ENCODE measurements at places on chromosomes 16 and 17. TPM values are rescaled to one million over a fixed set of nuclear protein-coding genes. Genes with fewer than 3 reads are reported as not detected.

DNA sequence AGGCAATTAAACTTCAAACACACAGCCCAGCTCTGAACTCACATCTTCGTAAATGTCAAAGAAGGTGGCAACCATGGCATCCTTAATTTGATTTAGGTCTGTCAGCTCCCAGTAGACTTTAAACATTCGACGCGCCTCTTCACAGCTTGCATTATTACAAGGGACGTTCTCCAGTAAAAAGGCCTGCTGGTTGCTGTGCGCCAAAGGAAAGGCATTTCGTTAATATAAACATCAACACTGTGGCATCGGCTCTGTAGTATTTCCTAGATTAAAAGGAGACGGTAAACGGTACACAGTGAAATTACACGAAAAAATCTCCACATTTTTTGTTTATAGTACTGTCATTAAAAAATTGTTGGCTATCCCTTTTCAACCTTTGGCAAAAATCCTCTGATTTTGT lies 116.8 kb upstream of the NETO2 start:
- DNase-seq = no peak

DNA sequence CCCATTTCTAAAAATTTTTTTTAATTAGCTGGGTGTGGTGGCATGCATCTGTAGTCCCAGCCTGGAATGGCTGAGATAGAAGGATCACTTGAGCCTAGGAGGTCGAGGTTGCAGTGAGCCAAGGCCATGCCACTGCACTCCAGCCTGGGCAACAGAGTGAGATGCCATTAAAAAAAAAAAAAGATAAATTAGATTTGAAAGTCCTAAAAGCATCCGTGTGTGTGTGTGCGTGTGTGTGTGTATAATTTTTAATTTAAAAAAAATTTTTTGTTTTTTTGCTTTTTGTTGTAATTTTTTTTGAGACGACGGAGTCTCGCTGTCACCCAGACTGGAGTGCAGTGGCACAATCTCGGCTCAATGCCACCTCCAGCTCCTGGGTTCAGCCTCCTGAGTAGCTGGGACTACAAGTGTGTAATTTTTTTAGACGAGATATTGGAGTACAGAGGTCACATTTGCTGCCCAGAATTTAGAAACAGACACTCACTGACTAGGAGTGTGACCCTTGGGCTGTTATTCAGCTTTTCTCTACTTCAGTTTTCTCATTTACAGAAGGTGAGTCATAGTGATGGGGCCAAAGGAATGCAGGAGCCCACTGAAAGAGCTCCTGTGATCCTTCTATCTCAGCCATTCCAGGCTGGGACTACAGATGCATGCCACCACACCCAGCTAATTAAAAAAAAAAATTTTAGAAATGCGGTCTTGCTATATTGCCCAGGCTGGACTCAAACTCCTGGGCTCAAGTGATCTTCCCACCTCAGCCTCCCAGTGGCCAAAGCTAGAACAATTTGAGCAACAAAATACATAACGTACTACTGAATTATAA lies 25.5 kb upstream of the TBX4 start:
- no peak for DNase-seq

- DNase-seq = no peak
Observed at GRCh38 chr17:45426561-45426960, 6.1 kb downstream of the ARHGAP27 start.

DNA sequence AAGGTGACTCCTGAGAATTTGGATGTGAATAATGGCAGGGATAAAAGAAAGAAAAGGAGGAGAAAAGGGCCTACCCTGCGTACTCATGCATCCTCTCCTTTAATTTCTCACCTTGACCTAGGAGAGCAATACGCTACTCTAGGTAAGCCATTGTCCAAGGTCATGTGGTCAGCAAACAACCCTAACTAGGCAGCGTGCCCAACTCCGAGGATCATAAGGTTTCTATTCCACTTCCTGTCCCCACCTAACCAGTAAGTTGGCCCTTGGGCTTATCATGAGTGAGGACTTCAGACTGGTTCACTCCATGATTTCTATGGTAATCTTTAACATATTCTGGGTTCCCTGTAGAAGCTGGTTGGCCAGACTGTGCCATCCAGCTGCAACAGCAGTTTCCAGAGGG lies 315.1 kb upstream of the CCL2 start:
- DNase-seq = no peak

DNA sequence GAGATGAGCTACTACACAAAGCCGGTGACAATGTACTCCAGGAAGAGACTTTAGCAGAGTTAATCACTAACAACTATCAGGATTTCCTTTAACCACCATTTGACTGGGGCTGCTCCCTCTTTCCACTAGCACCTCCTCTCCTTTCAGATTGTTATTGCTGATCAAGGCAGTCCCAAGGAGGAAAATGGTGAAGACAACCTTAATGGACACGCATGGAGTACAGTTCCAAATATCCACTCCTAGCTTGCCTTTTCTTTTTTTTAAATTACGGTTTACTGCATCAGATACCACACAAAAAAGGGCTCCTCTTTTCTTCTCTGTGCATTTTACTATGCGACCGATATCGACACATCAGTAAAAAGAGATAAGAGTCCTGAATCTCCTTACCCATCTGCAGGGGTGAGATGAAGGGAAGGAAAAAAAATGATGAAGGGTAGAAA lies 30.9 kb downstream of the FAM222B start:
- DNase-seq = no peak

TMIGD1 gene
- total RNA-seq = not detected

DNA sequence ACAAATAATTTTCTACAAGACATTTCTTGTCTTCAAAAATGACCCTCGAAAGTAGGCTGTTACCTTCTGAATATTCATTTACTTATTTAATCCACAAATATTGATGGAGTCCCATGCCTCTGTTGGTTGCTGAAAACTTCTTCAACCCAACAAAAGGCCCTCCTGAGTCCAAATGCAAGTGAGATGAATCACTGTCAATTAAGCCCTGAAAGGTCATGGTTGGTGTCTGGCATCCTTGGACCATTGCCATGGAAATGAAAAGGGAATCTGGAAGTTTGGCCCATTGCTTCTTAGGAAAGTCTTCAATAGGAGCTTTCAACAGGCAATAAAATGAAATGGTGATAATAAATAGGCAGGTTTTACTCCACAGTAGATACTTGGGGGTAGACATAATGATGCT lies 364.7 kb upstream of the DYNLRB2 start:
- no peak for DNase-seq

DNA sequence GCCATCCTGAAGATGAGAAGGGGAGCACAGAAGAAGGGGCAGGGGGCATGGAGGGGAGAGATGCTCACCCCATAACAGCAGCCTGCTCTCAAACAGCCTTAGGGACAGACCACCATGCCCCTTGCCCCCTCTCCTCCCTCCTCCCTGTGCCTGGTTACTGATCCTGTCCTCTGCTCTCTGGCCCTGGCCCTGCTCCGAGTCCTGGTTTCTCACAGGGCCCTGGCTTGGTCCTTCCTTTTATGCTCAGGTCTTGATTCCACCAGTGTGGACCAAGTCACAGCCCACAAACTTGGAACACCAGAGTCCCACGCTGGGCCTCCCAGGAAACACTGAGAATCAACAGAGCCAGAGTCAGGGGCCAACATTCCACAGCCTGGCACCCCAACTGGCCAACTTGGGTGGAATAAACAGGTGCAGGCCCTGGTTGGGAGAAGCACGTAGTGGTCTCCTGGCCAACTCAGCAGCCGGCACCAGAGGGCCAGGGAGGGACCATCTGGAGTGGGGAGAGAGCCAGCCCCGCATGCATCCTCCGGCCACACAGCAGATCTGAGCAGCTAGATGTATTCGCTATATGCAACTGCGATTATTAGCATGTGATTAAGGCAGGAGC lies 44.9 kb upstream of the CDC42EP4 start:
- DNase-seq = no peak

- no peak for DNase-seq
Observed at GRCh38 chr16:997440-998051, 16.0 kb downstream of the SOX8 start.

- no peak for DNase-seq
Observed at GRCh38 chr16:78768226-78768625, 668.8 kb downstream of the WWOX start.

DNA sequence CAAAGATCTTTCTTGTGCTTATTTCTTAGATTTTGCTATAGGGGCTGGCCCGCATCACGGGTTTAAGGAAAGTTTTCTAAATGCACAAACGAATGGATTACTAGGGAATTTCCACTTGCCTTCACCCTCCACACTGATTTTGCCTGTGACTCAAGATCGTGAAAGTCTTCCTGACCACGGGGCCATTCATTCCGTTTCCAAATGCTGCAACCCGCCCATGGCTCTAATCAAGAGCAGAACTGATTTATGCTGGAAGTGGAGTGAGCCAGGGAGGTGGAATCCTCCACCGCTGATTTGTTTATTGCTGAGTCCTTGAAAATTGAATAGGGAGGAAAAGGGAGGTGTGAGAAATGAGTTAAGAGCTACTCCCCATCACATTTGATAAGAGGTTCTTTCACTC lies 52.4 kb downstream of the CA10 start:
- DNase-seq = no peak

GRCh38 chr17:3805581-3805980 lies 4.6 kb upstream of the ITGAE start:
- DNase-seq = peak; percentile 82

STUB1 gene
- 109 TPM for total RNA-seq

GRCh38 chr17:74452033-74452840 lies 14.2 kb upstream of the CD300A start:
- no peak for DNase-seq

- no peak for DNase-seq
Observed at GRCh38 chr17:76480632-76481031, 13.2 kb downstream of the AANAT start.

Data from mesenteric fat pad (tissue), 1 donor.